ENCODE measurements at places on chromosomes 13 and 19.
A peak's percentile ranks its signal among the peaks of the same experiment; 100 is the strongest.

DNA sequence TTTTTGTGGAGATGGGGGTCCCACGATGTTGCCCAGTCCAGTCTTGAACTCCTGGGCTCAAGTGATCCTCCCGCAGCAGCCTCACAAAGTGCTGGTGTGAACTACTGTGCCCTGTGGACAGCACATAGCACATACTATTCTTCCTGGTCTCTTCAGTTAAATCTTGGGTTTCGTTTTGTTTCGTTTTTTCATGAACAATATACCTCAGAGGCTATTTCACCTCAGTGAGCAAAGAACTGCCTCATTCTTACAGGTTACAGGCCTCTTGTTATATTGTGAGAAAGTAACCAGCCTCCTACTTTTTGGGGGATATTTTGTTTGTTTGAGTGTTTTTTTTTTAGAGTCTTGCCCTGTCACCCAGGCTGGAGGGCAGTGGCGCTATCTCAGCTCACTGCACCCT lies 1.3 kb upstream of the C3 start:
- DNase-seq, result no peak

DNA sequence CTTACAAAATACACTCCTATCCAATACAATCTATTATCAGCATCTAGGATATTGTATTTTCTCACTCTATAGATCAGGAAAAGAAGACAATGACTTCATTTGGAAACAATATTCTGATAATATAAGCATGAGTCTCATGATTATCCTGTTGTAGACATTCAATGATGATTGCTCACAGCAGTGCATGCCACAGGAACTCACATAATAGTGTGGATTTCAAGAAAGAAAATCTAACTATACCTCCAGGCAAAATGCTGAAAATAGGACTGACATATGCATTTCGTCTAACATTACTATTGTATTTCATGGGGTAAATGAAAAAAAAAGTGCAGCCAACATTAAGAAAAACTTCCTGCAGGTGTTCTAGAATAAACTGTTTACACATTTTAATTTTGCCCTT lies 122.6 kb downstream of the POSTN start:
- DNase-seq, result no peak

- DNase-seq, result peak; percentile 57
These were observed 44.9 kb downstream of the C13orf46 start for GRCh38 chr13:113928685-113929627.

DNA sequence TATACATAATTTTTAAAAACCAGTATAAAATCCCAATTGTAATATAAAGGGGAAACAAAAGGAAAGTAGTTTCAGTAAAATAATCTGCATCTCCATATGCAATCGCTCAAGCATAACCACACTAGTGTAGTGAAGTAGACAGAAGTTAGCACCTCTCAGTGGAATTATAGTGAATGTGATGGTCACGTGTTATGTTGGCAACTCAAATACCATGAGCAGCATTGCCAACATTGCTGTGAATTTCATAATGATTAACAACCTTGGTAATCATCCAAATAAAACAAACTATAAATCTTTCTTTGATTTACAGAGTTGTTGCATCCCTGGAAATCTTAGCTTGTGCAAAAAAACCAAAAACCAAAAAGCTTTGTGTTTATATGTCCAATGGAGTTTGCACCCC lies 77.3 kb upstream of the SIAH3 start:
- peak; percentile 9 for DNase-seq

- no peak for DNase-seq
These were observed 249.4 kb downstream of the PCCA start for GRCh38 chr13:100338275-100338674.

- DNase-seq, result no peak
These were observed 75.1 kb downstream of the COL4A2 start for GRCh38 chr13:110382229-110382628.

Data from astrocyte of the cerebellum (primary cell).